Germinal center (tissue), 1 donor: ENCODE measurements at places on chromosomes 2 and 18.

DNA sequence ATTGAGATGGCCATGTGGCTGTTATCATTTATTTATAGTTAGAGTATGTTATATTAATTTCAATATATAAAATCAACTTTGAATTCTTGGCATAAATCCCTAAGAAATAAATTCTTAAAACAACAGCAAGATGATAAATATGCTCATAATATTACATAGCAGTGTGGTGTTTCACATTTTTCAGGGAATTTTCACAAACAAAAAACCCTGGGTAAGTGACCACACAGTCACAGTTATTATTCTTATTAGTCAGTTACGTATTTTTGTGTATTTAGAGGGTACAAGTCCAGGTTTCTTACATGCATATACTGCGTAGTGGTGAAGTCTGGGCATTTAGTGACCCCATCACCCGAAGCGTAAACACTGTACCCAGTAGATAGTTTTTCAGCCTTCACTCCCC is 289.5 kb upstream of the REV1 start:
- DNase-seq, result no peak

DNA sequence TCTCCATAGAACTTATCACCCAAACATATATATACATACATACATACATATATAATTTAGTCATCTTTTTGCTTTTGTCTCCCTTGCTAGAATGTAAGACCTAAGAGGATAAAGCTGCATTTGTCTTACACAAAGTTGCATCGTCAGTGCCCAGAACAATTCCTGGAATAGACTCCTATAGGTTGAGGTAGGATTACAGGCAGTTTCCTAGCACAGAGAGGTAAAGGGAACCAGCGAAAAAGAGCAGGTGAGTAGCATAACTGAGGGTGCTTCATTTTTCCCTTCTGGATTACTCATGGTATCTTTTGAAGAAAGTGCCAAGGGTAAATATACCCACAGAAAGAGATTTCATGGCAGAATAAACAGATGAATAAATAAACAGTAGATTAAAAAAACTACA is 68.1 kb upstream of the AMMECR1L start:
- DNase-seq, result no peak

GRCh38 chr18:23986600-23987359 is 27.8 kb upstream of the TTC39C start:
- no peak for DNase-seq

DNA sequence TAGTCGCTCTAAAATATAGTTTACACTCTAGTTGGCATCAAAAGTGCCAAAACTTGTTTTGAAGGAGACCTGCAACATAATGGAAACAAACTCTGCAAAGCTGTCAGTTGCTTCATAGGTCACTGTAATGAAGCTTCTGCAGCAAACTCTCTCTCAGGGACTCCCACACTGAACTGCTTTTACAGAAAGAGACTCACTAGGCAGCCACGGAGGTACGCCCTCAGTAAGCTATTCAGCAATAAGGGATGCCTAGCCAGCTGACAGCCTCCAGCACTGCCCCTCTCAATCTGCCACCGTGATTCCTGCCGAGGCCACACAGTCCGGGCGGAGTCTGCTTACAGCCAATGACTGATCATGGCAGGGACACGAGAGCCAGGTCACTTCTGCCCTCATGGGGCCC is 51.1 kb downstream of the COLEC12 start:
- no peak for DNase-seq

DNA sequence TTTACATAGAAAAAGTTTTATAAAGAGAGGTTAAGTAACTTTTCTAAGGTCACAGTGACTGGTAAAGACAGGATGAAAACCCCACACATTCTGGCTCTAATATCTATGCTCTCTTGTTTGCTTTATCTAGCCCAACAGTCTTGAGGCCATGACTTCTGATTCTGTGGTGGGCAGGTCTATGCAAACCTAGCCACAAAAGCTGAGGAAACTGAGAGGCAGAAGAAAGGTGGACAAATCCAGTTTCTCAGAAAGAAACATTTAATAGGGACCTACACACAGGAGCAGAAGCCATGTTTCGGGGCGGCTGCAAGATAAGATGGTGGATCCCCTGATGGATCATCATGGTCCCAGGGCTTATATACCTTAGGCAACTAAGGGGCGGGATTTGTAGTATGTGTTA is 21.8 kb downstream of the HSPD1 start:
- DNase-seq, result no peak

- no peak for DNase-seq
Measured at GRCh38 chr18:55584201-55584600, 3.8 kb downstream of the TCF4 start.

DNA sequence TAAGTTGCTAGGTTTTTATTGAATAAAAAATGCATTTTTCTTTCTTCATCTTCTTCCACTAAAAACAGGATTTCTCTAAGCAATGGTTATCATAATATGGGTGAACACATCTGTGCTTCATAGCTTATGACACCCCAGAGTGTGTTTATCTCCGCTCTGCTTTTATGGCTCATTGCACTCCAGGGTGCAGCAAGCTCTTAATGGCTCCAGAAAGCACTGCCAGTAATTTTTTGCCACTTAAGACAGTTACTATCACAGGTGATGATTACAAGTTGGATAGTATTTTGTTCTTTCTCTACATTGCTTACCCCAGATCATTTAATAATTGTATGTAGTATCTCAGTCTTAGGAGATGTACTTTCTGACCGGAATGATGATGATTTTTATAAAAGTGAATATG is 239.3 kb upstream of the CDH20 start:
- DNase-seq, result no peak

DNA sequence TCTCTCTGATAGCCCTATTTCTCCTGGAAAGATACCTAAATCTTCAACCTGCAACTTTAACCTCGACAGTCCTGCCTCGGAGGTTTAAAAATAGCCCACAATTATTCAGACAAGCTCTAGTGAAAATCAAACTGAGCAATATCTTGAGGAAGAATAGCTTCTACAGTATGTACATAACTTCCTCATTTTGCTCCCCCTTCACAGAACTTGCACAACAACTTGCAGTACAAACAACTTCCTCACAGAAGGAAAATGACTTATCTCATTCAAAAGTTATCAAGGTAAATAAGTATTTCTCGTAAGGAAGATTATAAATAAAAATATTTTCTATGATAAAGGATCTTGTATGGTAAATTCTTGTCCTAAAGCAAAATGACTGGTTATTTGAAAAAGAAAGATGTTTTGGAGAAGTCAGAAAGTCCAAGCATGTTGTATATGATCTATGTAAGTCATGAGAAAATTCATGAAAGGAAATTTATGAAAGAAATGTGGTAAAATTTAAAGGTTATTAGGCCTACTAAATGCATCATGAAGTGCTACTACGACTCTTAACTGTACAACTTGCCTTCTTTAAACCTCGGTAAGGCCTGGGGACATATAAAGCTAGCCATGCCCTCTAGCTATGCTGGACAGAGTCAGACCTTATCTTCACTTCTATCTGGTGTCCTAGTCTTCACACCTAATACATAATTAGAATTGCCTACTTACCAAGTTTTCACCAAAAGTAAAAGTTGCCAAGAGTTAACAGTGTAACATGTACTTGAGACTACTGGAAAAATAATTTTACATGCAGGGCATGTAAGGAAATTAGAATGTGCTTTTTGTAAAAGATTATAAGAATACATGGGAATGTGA is 394.5 kb downstream of the DLGAP1 start:
- DNase-seq, result no peak

- no peak for DNase-seq
Measured at GRCh38 chr2:186726938-186727337, 33.1 kb downstream of the FAM171B start.

- no peak for DNase-seq
Measured at GRCh38 chr18:62434798-62435197, 88.0 kb upstream of the ZCCHC2 start.

DNA sequence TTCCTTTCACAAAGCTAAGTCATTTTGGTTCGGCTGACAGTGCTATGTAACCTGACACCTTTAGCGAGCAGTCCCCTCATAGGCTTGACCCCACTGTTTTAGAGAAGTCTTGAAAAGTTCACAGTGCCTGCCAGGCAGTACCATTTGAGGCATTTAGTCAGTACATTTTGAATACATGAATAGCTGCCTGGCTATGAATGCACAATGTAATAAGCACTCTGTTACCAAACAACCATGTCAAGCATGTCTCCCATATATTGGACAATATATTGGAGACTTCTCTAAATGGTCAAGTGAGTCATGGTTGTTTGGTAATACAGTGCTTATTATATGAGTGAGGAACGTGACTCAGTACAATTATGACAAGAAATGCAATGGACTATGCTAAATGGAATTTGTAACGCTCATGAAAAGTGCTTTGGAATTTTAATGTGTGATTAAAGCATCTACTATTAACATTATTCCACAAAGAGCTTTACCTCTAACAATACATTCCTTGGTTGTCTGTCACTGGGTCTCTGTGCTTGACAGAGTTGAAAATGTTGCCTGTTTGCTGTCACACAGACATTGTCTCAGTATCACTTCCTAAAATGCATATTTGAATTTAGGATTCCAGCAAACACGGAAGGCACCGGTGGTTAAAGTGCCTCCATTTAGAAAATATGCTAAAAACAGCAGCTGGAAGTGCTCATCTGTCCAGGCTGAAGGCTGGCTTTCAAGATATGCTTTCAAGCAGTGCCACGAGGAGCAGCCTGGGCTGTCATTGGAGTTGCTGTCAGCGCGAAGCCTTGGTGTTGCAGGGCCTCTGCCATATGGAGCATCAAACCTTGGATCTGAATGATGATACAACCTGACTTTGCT is 458.6 kb downstream of the FBXO15 start:
- DNase-seq, result no peak

- no peak for DNase-seq
Measured at GRCh38 chr2:174121612-174122011, 126.7 kb downstream of the OLA1 start.

GRCh38 chr18:52569492-52569891 is 229.5 kb downstream of the DCC start:
- DNase-seq, result no peak

- DNase-seq, result no peak
Measured at GRCh38 chr2:118577202-118577601, 270.2 kb downstream of the EN1 start.

DNA sequence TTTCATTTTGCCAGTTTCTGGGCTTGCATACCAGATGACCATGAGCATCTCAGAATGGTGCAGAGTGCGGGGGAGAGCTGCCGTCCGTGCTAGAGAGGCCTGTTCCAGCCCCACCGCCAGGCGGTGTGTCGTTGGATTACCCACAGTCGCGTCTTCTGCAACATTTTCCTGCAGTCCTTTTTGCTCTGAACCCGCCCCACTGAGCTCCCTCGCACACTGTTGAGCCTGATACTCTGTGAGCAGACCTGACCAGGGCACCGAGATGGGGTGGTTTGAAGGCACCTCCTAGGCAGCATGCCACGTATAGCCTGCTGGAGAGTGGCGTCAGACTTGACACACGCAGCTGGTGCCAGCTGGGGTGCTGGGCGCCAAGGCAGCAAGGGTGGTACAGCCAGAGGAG is 18.1 kb downstream of the PPP1R7 start:
- no peak for DNase-seq

- no peak for DNase-seq
Measured at GRCh38 chr2:156322051-156322685, 10.4 kb downstream of the NR4A2 start.

DNA sequence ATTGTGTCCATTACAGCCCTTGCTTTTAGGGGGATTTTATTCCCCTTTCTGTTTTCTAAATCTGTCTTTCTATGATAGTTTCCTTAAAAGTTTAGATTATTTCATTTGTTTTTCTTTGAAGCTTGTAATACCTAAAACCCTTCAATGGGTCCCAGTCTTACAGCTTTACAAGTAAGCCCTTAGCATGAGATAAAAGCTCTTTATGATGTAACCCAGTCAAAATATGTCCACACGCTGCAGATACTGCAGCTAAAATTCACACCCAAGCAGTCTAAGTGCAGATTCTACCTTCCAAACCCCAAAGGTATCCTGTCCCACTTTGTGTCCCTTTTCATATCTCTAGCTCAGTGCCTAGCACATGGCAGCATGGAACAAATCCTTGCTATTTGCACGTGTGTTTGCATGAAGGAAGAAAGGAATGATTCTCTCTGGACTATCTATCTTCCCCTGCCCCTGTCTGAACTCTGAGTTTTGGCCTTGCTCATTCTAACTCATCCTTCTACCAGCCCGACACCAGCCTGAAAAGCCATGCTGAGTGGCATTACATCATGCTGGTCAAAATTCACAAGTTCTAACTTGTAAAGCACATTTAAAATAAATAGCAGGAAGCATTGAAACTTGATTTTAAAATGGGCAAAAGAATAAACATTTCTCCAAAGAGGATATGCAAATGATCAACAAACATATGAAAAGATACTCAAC is 623.2 kb downstream of the IRS1 start:
- no peak for DNase-seq

GRCh38 chr2:178513876-178514275 is 33.6 kb downstream of the PLEKHA3 start:
- DNase-seq, result no peak

GRCh38 chr18:3478262-3478978 is 28.4 kb downstream of the TGIF1 start:
- no peak for DNase-seq

DNA sequence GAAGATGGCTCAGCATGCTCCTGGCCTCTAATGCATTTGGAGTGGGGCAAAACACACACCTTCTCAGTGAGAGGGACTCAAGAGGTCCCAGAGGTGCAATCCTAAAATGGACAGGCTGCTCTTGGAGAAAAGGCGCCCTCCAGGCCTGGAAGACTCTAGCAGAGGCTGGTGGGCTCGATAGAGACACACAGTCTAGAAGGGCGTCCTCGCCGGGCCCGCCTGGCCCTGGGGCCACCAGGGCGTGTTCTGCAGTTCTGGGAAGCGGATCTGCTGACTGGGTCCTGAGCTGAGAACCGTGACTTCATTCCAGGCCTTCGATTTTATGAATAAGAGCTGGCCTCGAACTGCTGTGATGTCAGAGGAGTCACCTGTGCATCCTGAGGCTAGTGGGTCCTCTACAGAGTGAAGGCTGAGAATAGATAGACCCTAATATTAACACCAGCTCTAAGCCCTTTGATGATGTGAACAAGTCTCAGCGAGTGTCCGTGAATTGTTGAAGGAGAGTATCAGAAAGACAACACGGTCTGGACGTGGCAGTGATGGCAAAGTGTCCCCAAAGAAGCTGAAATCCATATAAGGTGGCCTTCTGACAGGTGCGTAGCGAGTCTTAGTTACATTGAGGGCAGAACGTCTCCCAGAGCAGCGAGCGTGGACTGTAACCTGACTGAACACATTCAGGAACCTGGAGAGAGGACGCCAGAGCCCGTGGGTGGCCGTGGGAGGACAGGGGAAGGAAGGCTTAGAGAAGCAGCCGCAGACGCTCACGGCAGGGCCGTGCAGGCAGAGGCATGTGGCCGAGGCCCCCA is 136.9 kb downstream of the PTGR3 start:
- DNase-seq, result no peak

GRCh38 chr2:9897331-9897737 is 54.1 kb downstream of the TAF1B start:
- no peak for DNase-seq
